Activated T-helper 1 cell treated with Interleukin-2 at 50 U/mL for 16 hours (primary cell): ENCODE measurements at places on chromosomes 2 and 18.

DNA sequence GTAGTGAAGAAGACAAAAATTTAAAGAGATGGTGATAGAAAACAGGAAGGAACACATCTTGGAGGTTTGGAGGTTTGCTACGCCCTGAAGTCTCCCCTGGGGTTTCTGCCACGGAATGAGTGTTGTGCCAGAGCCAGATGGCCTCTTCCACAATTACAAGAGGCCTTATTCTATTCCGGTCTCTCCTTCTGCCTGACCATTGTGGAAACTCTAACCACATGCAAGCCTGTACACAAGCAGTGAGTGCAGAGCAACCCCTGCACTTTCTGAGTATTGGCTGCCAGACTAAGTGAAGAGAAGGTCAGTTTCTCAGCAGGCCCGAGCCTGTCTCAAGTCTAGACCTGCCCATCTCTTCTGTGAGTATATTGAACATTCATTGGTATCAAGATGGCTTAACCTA lies 22.7 kb upstream of the MYO1B start:
- DNase-seq = no peak

GRCh38 chr2:125696560-125696959 lies 959.4 kb upstream of the GYPC start:
- no peak for DNase-seq

DNA sequence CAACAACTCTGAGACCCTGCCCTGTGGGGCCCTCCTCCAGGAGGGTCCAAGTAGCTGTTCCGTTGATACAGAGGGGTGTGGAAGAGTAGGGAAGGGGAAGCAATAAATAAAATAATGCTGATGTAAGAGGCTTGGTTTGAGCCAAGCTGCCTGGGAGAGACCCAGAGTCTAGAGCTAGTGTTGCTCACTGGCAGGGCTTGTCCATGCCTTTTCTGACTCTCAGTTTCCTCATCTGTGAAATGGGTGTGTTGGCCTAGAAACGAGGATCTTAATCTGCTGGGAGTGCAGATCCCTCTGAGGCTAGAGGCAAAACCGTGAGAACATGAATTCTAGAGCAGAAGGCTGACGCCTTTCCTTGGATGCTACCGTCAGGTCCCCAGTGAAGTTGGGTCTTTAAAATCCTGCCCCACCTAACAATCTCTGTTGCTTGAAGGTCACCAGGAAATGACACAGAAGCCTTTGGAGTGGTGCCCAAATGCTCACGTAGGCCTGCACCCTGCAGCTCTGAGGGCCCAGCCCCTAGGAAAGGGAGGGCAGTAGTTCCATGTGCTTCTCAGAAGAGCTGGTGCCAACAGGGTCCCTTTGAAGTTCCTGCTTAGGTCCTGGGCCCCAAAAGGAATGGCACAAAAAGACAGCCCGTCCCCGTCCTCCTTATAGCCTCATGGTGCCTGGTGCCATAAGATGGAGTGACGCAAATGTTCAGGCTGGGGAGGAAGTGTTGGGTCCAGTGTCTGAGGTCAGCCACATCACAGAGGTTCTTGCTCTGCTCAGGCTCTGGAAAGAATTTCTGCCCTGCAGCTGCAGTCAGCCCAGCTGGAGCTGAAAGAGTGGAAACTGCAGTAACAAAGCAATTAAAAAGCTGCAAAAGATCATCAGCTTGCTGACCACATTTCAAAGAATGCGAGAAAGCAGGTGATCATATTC lies 73.2 kb upstream of the SMAD2 start:
- DNase-seq = no peak

DNA sequence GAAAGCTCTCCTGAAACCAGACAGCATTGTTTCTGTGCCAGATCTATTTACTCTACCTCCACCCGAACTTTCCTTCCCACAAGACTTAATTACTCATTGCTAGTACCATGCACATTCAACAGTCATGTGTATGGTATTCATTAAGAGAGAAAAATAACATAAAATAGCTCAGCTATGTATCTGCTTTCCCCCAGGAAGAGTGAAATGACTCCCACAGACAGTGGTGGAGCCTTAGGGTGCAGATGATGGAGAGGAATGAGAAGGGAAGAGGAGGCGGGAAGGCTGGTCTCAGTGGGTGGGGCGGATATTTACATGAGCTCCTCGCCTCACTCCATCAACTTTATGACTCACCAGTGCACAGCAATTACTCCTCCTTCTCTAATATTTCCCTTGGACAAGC lies 724.5 kb downstream of the EPHA4 start:
- DNase-seq = no peak

GRCh38 chr2:104849101-104849500 lies 4.8 kb upstream of the POU3F3 start:
- no peak for DNase-seq

DNA sequence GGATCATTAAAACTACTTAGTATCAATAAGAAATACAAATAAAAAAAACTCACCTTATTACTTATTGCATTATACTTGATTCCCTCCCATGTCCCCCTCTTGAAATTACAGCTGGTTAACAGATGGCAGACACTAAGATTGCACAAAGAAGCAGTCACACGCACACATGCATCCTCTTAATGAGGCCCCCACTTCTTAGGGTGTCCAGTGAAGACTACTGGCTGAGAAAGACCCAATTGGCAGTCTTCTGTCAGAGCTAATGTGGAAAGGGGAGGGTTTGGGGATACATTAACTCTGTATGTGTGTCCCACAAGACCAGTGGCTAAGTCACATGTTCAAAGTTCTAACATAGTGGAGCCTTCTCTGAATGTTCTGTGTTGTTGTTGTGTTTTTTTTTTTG lies 210.7 kb downstream of the MTX2 start:
- DNase-seq = no peak

DNA sequence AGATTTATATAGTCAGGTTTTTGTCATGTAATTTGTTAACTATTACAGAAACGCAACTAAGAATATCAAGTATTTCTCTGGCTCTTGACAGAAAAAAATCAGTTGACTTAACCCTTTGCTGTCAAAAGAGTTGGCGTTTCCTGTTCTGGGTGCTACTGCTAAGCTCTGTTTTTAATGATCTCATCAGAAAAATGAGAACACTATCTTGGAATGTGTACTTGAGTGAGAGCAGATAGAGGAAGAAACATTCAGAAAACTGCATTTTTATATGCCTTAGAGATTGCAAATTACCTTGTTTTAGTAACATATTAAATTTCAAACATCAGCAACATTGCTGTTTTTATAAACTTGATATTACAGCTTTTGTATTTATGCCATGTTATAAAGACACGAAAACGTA lies 297.9 kb downstream of the RDH14 start:
- no peak for DNase-seq

DNA sequence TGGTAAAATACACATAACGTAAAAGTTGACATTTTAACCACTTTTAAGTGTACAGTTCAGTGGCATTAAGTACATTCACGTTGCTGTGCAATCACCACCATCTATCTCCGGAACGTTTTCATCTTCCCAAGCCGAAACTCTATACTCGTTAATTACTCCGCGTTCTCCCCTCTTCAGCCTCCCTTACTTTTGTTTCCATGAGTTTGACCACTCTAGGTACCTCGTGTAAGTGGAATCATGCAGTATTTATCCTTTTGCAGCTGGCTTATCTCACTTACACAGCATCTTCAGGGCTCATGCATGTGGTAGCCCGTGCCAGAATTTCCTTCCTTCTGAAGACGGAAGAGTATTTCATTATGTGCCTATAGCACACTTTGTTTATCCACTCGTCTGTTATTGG lies 225.2 kb downstream of the SLC4A3 start:
- no peak for DNase-seq

- no peak for DNase-seq
Measured at GRCh38 chr2:26477126-26477910, 606 bp downstream of the OTOF start.
